NCI-H1417 treated with DMSO at 0.1 percent for 48 hours (cell line): ENCODE measurements at places on chromosomes 16 and 17.
A peak's percentile ranks its signal among the peaks of the same experiment; 100 is the strongest.

- DNase-seq = no peak
These were observed 60.3 kb downstream of the IL21R start for GRCh38 chr16:27462200-27462845.

DNA sequence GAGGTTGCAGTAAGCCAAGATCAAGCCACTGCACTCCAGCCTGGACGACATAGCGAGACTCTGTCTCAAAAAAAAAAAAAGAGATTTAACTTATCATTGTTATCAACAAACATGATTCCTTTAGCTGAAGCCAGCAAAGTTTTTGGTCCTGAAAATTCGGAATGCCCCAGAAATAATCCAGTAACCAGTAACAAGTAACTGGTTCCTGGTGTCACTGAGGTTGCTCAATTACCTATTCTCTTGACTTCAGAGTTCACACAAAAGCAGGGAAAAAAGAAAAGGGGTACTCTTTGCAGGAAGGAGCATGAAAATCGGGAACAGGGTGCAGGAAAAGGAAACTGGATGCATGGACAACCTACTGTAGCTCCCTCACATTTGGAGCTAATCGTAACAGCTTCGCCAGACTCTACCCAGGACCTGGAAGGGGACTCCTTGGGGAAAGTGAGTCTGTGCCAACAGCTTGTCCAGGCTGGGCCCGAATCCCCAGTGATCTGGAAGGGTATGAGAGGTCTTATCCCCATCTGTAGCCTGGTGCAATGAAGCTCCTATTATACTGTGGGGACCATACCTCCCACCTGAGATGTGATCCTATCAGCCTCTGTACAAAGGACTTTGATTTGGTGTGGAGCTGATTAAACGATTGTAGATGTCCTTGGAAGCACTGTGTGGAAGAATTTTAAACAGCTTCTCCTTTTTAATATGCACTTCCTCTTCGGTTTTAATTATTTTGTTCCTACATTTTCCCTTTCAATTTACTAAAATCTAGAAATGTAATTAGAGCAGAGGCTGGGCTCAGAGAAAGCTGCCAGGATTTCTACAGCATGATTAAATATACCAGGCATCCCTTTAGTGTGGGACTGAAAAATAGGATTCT, 3.4 kb upstream of the SPOP start:
- no peak for DNase-seq

GRCh38 chr16:3459401-3460090, 16.1 kb downstream of the NAA60 start:
- DNase-seq = no peak

DNA sequence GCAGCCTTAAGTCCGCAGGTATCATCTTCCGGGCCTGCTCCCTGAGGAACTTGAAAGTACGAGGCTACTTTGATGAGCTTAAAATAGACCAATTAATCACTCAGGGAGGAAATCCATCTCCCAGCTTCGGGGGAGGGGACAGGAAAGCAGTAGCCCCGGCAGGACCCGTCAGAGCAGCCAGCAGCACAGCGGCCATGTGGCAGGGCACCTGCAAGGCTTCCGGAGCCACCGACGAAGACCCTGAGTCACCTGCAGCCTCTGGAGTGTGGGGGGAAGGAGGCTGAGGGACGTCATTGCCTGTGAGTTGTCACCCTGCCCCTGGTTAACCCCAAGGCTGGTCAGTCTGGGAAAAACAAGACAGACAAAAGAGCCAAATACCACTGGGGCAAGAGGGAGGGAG, 4.4 kb upstream of the CYB561 start:
- no peak for DNase-seq

DNA sequence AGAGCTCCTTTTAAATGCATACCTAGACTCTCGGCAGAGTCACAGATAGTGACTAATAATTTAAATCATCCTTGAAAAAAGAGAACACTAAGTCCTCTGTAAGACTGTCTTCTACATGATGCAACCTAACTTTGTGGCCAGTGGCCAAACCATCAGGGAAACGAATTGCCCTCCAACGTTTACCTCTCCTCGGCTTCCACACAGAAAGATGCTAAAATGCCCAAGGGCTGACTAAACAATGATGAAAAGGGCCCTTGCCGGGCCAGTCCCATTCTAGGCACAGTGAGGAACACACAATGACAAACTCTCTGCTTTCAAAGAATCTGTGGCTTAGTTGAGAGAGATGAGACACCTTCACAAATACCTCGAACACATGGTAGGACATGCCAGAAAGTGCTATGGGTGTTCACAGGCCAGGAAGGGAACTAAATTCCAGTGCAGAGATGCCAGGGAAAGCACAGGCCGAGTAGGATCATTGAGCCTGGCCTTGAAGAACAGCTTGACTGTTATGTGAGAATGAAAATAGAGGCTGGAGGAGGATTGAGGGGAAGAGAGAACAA, 35.3 kb upstream of the PITPNM3 start:
- DNase-seq = no peak

DNA sequence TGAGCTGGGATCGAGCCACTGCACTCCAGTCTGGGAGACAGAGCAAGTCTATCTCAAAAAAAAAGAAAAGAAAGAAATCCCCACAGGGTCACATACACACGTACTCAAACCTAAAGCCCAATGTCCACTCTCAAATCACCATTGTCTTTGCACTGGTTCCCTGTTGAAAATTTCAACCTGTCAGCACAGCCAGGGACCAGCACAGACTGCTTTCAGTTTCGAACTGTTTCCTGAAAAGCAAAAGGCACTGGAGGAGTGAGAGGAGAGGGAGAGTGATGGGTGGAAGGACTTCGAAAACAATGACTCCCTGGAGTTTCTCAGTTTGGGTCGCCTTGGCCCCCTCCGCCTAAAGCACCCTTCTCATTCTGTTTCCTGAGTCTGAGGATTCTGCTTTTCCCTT, 9.0 kb upstream of the CD300C start:
- DNase-seq = no peak

- peak; percentile 37 for DNase-seq
These were observed 34.8 kb upstream of the PEMT start for GRCh38 chr17:17626151-17626805.

GRCh38 chr17:13320046-13320785, 281.5 kb downstream of the HS3ST3A1 start:
- DNase-seq = no peak

DNA sequence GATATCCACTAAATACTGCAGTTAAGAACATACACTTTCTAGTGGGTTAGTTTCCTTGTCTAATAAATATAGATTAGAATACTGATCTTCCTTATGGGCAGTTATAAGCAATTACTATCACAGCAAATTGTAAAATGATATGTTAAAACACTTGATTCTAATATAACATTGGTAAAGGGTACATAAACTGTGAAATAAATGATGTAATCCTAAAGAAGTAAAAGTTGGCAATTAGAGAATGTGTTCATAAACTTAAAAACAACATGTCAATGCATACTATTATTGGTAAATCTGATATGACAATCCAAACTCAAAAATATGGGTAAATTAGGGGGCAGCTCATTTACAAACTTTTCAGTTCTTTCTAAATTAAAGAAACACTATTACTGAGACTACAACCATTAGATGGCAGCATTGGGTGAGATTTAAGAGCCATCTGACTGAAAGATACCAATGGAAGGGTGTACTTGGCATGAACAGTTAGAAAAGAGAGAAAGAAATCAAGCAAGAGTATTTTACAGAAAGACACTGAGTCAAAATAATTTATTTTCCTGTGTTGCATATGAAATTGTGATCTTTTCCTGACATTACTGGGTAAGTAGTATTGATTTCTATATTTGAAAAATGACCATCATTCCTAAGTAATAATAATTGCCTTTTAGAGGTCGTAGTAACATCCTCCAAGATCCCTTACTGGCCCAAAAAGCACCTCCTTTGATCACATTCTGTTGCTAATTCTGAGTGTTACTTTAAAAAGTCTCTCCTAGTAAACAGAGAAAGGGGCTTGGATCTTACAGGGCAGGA, 119.6 kb downstream of the SPAG9 start:
- peak; percentile 32 for DNase-seq

GRCh38 chr16:2470603-2471015, 488 bp upstream of the NTN3 start:
- DNase-seq = no peak

- DNase-seq = no peak
These were observed 40.0 kb downstream of the CMTM4 start for GRCh38 chr16:66656547-66656946.

DNA sequence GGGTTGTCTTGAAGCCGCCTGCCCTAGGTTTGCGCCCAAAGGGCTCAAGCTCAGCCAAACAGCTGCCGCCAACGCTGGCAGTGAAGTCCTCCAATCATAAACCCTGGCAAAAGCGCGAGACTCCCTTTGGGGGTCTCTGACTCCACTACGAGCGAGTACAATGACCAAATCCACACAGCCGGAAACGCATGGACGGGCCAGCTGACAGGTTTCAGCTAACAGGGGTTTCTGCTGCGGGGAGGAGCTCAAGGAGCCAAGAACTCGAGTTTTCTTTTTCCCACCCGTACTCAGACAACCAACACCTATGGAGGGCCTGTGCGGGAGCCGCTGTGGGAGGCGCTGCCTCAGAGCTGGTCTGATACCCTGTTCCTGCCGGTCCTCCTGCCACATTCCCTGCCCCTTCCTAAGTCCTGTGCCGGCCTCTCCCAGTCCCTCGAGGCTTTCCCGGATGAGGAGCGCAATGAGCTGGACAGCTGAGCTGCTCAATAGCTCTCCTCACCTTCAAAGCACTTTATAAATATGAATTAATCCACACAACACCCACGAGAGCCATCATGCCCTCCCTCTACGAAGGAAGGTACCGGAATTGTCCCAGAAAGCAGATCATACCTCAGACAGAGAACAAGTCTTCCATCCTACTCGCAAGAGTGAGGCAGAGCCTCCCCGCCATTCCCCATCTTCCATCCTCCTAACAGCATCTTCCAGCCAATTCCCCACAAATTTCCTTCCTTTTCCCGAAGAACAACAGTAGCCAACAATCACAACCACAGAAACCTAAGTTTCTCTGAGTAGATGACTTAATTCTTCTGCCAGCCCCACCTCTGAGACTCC, 6.1 kb downstream of the ABR start:
- no peak for DNase-seq

GRCh38 chr16:65268331-65268730, 146.5 kb upstream of the CDH11 start:
- DNase-seq = no peak

- DNase-seq = no peak
These were observed 47.7 kb downstream of the CCDC42 start for GRCh38 chr17:8696906-8697305.

GRCh38 chr17:39742856-39743436, 5.2 kb downstream of the GRB7 start:
- DNase-seq = no peak

GRCh38 chr17:64357191-64357981, 33.3 kb downstream of the PECAM1 start:
- DNase-seq = no peak

GRCh38 chr17:39740357-39741111, 2.8 kb downstream of the GRB7 start:
- no peak for DNase-seq

DNA sequence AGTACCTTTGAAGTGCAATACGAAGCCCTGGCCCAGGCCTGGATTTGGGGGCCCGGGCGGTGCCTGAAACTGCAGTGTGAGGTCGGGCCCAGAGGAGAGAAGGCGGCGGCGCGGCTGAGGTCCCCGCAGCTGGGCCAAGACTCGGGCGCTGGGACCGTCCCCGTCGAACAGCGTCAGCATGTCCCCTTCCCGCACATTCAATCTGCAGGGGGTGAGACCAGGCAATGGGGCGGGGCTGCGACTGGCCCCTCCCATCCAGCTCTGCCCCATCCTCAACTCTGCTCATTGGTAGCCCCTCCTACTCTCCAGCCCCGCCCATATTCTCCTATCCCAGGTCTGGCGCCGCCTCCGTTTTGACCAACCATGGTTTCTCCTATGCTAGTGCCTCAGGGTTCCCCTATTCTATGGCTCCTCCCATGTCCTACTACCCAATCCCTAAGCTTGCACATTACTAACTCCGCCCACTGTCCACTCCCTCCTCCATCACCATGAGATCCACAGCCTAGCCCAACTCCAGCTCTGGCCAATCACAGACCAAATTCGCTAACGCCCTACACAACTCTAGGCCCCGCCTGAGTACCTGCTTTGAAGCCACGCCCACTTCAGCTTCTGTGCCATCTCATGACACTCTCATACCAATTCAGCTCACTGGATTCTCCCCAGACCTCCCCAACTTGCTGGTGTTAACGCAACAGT, 14.4 kb upstream of the CDIPT start:
- no peak for DNase-seq

DNA sequence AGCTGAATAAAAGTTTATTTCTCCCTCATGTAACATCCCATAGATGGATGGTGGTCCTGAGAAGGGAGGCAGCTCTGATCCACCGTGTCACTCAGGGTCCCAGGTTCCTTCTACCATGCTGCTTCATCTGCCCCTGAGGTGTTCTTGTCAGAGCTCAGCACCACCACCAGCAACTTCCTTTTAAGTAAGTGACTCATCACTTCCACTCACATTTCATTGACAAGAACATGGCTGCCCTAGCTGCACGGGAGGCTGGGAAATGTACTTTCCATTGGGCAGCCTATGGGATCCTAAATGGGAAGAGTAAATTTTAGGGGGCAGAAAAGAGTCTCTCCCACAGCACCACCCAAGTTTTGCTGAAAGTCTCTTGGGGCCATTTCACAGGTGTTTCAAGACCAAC, 134.7 kb downstream of the USP31 start:
- DNase-seq = no peak

DNA sequence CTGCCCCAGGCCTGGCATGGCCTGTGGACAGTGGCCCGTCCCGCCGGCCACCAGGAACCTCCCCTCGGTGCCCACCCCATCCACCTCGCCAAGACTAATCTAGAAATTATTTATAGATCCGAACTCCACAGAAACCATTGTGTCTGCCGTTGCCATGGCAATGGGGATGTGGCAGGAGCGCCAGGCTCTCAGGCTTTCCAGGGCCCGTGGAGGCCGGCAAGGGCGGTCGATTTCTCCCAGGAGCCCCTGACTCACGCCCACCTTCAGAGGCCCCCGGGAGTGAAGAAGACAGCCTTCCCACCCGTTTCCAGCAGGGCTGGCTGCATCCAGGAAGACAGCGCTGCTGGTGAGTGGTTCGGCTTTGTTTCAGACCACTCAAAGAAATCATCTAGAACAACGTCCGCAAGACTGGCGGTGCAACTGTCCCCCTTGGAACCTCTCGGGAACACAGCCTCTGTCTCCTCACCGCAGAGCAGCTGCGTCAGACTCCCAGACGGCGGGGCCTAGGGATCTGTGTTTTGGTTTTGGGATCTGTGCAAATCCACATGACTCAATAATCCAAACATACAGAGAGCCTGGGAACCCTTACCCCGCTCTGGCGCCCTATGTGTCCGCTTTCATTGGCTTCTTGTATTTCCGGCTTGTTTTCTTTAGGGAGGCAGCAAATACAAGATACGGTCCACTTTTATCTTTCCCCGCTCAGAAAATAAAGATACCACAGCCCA, 48.5 kb upstream of the ZCCHC14 start:
- no peak for DNase-seq

- DNase-seq = no peak
These were observed 678 bp downstream of the MGAT5B start for GRCh38 chr17:76868669-76869495.
